Stomach (tissue), 19 donors: ENCODE measurements at places on chromosomes 3 and 15. TPM values are rescaled to one million over a fixed set of nuclear protein-coding genes. Genes with fewer than 3 reads are reported as not detected.

WWTR1 gene
- total RNA-seq = 89.4 TPM

NDN gene
- 38.6 TPM for total RNA-seq

GRCh38 chr3:123153125-123154019, 48.4 kb upstream of the SEC22A start:
- H3K27ac ChIP-seq = peak overlapping the region; percentile 25
- peaks cover 74% of the 10 kb centered on the region for H3K36me3 ChIP-seq
- H3K4me3 ChIP-seq = no peak overlapping the region
- no peaks in the 10 kb centered on the region for H3K27me3 ChIP-seq
- no peak for DNase-seq
- H3K4me1 ChIP-seq = peaks cover 42% of the 10 kb centered on the region

DNA sequence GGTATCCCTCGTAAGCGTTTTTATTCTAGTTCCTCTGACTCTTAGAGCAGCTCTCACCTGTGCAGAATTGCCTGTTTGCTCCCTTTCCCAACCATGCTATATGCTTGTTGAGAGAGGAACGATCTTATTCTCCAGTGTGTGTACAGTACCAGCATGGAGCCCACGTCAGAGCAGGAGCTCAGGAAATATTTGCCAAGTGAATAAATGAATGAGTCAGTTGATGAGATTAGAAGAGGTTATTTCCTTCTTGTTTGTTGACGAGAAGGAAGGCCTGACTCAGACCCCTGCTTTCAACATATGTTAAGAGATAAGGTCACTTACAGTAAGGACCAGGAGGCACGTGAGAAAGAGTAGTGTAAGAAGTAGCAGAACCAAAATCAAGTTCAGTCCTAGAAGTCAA, 106.3 kb upstream of the ABHD17C start:
- no peaks in the 10 kb centered on the region for H3K27me3 ChIP-seq
- H3K4me3 ChIP-seq = no peak overlapping the region
- DNase-seq = peak; percentile 77
- H3K27ac ChIP-seq = peak overlapping the region; percentile 70
- H3K4me1 ChIP-seq = no peaks in the 10 kb centered on the region
- peaks cover 11% of the 10 kb centered on the region for H3K36me3 ChIP-seq

GRCh38 chr3:17360991-17361390, 381.4 kb downstream of the TBC1D5 start:
- H3K36me3 ChIP-seq = no peaks in the 10 kb centered on the region
- no peak for DNase-seq
- H3K27me3 ChIP-seq = no peaks in the 10 kb centered on the region
- no peak overlapping the region for H3K27ac ChIP-seq
- no peak overlapping the region for H3K4me3 ChIP-seq

SERINC4 gene
- total RNA-seq = not detected

BNC1 gene
- not detected for total RNA-seq

UROC1 gene
- total RNA-seq = not detected

DNA sequence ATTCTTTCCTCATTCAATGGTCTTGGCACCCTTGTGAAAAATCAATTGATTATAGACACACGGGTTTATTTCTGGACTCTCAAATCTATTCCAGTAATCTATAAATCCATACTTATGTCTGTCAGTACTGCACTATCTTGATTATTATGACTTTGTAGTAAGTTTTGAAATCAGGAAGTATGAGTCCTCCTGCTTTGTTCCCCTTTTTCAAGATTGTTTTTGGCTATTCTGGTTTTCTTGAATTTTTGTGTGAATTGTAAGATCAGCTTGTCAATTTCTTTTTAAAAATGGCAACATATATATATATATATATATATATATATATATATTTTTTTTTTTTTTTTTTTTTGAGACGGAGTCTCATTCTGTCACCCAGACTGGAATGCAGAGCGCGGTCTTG, 32.3 kb upstream of the CFAP20DC start:
- H3K4me1 ChIP-seq = no peaks in the 10 kb centered on the region
- H3K36me3 ChIP-seq = no peaks in the 10 kb centered on the region
- no peak overlapping the region for H3K27ac ChIP-seq
- H3K4me3 ChIP-seq = no peak overlapping the region
- H3K27me3 ChIP-seq = no peaks in the 10 kb centered on the region

WDR49 gene
- 1.5 TPM for total RNA-seq

RLBP1 gene
- total RNA-seq = 1.3 TPM

GRCh38 chr15:90618330-90619125, 88.8 kb downstream of the CRTC3 start:
- DNase-seq = no peak
- no peaks in the 10 kb centered on the region for H3K27me3 ChIP-seq
- H3K27ac ChIP-seq = peak overlapping the region; percentile 45

SLC6A11 gene
- not detected for total RNA-seq

ARNT2 gene
- total RNA-seq = 0.87 TPM

- no peak for DNase-seq
- no peaks in the 10 kb centered on the region for H3K27me3 ChIP-seq
- no peak overlapping the region for H3K4me3 ChIP-seq
- H3K36me3 ChIP-seq = no peaks in the 10 kb centered on the region
These were observed 55.6 kb upstream of the XCR1 start for GRCh38 chr3:46082849-46083248.

DNA sequence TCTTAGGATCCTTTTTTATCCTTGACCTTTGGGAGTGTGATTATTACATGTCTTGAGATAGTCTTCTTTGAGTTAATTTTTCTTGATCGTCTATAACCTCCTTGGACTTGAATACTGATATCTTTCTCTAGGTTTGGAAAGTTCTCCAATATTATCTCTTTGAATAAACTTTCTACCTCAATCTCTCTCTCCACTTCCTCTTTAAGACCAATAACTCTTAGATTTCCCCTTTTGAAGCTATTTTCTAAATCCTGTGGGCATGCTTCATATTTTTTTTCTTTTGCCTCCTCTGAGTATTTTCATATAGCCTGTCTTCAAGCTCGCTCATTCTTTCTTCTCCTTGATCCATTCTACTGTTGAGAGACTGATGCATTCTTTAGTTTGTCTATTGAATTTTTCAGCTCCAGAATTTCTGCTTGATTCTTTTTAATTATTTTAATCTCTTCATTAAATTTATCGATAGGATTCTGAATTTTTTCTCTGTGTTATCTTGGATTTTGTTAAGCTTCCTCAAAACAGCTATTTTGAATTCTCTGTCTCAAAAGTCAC, 12.1 kb downstream of the USF3 start:
- H3K4me1 ChIP-seq = peaks cover 10% of the 10 kb centered on the region
- no peak overlapping the region for H3K4me3 ChIP-seq
- H3K27me3 ChIP-seq = no peaks in the 10 kb centered on the region

MGLL gene
- 88.9 TPM for total RNA-seq

- H3K4me3 ChIP-seq = no peak overlapping the region
- H3K27me3 ChIP-seq = no peaks in the 10 kb centered on the region
- no peaks in the 10 kb centered on the region for H3K4me1 ChIP-seq
- no peak overlapping the region for H3K27ac ChIP-seq
- H3K36me3 ChIP-seq = no peaks in the 10 kb centered on the region
- no peak for DNase-seq
These were observed 34.2 kb downstream of the GRIP2 start for GRCh38 chr3:14505803-14506500.

GRCh38 chr3:46923559-46924350, 46.2 kb downstream of the PTH1R start:
- DNase-seq = peak; percentile 71
- no peaks in the 10 kb centered on the region for H3K27me3 ChIP-seq
- peak overlapping the region; percentile 81 for H3K27ac ChIP-seq
- H3K4me1 ChIP-seq = peaks cover 58% of the 10 kb centered on the region

MKRN2OS gene
- total RNA-seq = 3.1 TPM

DNA sequence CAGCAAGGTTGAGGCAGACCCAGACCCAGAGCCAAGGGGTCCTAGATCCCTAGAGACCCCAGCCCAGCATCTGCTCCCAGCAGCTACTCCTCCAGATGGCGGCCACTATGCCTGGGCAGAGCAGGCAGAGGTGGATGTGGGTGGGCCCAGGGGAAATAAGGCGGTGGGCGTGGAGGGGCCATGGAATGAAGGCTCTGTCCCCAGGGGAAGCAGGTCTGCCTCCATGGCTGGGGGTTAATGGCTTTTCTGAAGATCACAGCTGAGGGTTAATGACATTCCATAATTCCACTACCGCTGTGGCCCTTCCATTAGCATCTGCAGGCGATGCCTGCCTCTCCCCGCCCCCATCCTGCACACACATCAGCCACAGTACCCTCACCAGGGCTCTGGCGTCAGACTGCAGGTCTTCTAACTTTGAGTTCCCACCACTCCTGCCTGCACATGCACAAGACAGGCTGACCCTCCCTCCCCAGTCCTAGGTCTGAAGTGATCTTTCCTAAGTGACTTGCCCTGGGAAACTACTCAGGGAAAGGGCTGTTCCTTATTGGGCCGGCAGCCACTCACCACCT, 41.2 kb downstream of the CCDC33 start:
- H3K27ac ChIP-seq = no peak overlapping the region
- no peaks in the 10 kb centered on the region for H3K27me3 ChIP-seq
- H3K4me3 ChIP-seq = no peak overlapping the region
- no peaks in the 10 kb centered on the region for H3K36me3 ChIP-seq
- DNase-seq = no peak

CHRM5 gene
- total RNA-seq = not detected

DNA sequence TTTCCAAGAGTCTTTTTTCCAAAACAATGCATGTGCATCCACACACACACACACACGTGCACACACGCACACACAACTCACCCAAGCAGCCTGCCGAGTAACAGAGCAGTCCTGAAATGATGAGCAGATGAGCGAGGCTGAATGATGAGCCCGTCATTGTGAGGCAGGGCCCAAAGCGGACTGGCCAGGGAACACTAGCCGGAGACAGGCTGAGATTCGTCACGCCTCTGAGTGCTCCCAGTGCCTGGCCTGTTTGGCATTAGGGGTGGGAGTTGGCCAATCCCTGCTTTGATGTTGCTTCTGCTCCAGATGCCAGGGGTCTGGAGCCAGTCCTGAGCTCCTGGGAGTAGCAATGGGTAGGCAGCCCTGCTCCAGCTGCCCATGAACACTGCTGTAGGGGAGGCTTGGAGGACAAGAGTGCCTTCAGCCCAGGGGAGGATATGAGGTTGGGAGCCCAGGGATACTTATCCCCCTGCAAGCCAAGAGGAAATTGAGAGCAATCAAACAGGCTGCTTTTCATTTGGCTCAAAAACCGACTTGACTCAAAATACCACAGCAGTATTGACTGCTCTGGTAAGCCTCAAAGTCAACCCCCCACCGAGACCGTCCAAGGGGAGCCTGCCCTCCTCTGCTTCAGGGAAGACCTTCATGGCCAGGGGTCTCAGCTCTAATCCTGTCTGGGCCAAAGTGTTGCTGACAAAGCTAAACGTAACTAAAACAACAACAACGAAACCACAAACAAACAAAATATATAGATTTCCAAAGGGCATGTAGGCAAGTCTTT, 22.9 kb downstream of the COLQ start:
- H3K4me3 ChIP-seq = no peak overlapping the region
- no peak overlapping the region for H3K27ac ChIP-seq
- peaks cover 7% of the 10 kb centered on the region for H3K4me1 ChIP-seq
- no peaks in the 10 kb centered on the region for H3K36me3 ChIP-seq
- no peak for DNase-seq
- no peaks in the 10 kb centered on the region for H3K27me3 ChIP-seq

- H3K4me3 ChIP-seq = no peak overlapping the region
- H3K4me1 ChIP-seq = peaks cover 9% of the 10 kb centered on the region
- no peaks in the 10 kb centered on the region for H3K36me3 ChIP-seq
- H3K27me3 ChIP-seq = no peaks in the 10 kb centered on the region
These were observed 39.0 kb downstream of the GABPB1 start for GRCh38 chr15:50315814-50316630.

- H3K27ac ChIP-seq = peak overlapping the region; percentile 67
- H3K4me1 ChIP-seq = peaks cover 21% of the 10 kb centered on the region
- H3K27me3 ChIP-seq = no peaks in the 10 kb centered on the region
- DNase-seq = no peak
- H3K4me3 ChIP-seq = no peak overlapping the region
These were observed 117.2 kb downstream of the GOLIM4 start for GRCh38 chr3:167978486-167978885.

DNA sequence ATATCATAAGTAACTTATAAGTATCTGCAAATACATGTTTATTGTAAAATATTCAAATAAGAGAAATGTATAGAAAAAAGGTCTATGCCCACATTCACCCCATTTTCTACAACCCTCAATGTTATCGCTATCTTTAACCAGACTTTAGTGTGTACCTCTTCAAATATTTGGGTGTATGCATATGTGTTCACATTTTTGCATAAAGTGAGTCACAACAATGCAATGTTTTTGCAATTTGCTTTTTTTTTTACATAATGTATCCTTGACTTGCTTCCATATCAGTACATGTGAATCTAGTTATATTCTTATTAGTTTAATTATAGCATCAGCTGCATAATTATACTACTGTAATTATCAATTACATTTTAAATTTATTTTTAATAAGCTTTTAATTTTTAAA, 117.3 kb upstream of the LYSMD4 start:
- no peaks in the 10 kb centered on the region for H3K27me3 ChIP-seq
- no peak for DNase-seq
- H3K4me1 ChIP-seq = no peaks in the 10 kb centered on the region
- H3K36me3 ChIP-seq = no peaks in the 10 kb centered on the region
- no peak overlapping the region for H3K27ac ChIP-seq
- H3K4me3 ChIP-seq = no peak overlapping the region

- H3K36me3 ChIP-seq = peaks cover 91% of the 10 kb centered on the region
- no peak overlapping the region for H3K4me3 ChIP-seq
- H3K27me3 ChIP-seq = no peaks in the 10 kb centered on the region
- DNase-seq = peak; percentile 94
- H3K4me1 ChIP-seq = peaks cover 37% of the 10 kb centered on the region
These were observed 99.1 kb downstream of the DNASE1L3 start for GRCh38 chr3:58111513-58112184.

ZBTB20 gene
- total RNA-seq = 98.2 TPM

- H3K4me3 ChIP-seq = no peak overlapping the region
- peak overlapping the region; percentile 50 for H3K27ac ChIP-seq
- DNase-seq = peak; percentile 44
- peaks cover 16% of the 10 kb centered on the region for H3K4me1 ChIP-seq
- no peaks in the 10 kb centered on the region for H3K27me3 ChIP-seq
- peaks cover 8% of the 10 kb centered on the region for H3K36me3 ChIP-seq
These were observed 32.2 kb upstream of the SEC22A start for GRCh38 chr3:123169492-123169929.

GRCh38 chr3:126728680-126729079, 24.6 kb downstream of the CHCHD6 start:
- no peaks in the 10 kb centered on the region for H3K4me1 ChIP-seq
- H3K27me3 ChIP-seq = no peaks in the 10 kb centered on the region
- no peak for DNase-seq

RTP1 gene
- not detected for total RNA-seq

DNA sequence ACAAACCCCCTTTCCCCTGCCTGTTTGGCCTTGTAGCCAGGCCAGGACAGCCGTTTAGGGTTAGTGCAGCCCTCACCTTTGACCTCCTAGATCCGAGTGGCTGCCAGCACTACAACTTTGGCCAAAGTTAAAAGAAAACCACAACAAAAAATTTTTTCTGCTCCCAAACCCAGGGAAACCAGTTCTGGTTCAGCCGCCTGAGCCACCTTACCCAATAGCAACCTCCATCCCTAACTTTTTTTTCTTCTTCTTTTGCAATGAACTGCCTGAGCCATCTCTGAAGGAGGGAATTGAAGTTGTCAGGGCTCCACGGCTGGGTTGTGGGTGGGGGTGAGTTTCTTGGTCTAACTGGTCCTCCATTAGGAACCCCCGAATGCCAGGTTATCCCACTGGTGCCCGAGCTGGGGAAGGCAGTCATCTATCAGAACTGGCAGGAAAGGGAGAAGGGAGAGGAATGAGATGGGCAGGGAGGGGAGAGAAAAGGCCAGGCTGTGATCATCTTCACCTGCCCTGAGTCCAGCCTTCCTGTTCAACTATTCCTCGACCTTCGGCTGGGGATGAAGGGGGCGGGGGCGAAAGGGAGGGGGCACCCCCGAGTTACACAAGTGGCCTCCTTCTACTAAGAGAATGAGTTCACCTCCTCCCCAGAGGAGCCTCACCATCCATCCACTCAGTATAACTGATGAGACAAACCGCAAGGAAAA, 6.2 kb upstream of the NR2F2 start:
- H3K4me3 ChIP-seq = peak overlapping the region; percentile 80
- no peaks in the 10 kb centered on the region for H3K36me3 ChIP-seq
- peaks cover 13% of the 10 kb centered on the region for H3K27me3 ChIP-seq
- peak overlapping the region; percentile 96 for H3K27ac ChIP-seq
